ENCODE measurements at places on chromosomes 5 and 9. TPM values are rescaled to one million over a fixed set of nuclear protein-coding genes. Genes with fewer than 3 reads are reported as not detected.

Gene PCDHGB3
- 1.8 TPM for total RNA-seq

Gene PHF24
- total RNA-seq = not detected

- no peak for DNase-seq
Measured at GRCh38 chr9:133164191-133164590, 477 bp upstream of the GBGT1 start.

GRCh38 chr9:123111427-123112014 lies 78.1 kb downstream of the GPR21 start:
- DNase-seq = no peak

DNA sequence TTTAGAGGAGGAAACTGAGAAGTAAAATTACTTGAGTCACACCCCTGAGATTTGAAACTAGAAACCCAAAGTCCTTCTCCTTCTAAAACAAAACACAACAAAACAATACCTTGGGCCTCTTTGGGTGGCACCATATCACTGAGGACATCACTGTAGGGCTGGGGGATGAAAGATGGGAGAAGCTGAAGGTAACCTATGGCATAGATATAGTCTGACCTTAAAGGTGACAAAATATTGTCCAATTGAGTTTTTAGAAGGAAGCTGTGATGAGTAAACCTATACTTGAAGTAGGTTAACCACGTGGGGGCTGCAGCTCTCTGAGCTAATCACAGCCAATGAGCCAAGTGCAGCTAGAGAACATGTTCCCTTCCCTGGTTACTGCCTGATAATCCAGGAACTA lies 167.4 kb upstream of the CD180 start:
- DNase-seq = no peak

DNA sequence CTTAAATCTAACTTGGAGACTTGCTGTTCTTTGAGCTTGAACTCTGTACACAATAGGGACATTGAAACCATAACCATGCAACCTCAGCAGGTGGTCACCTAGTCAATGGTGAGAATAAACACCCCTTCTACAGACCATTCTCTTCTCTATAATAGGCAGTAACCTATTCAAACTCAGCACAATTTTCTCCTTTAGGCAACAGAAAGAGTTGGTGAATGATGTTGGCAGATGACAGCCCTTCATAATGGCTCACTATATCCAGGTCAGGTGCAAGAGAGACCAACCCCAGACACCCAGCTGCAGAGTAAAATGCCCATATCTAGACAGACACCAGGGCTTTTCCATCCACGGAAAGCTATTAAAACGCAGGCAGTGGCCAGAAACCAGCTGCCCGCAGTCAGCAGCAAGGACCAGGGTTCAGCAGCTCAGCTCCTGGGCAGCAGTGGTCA lies 106.7 kb downstream of the SERINC5 start:
- DNase-seq = no peak

- no peak for DNase-seq
Measured at GRCh38 chr9:114110180-114110579, 11.1 kb upstream of the KIF12 start.
